NCI-H2081 treated with DMSO at 0.1 percent for 48 hours (cell line): ENCODE measurements at places on chromosomes 4 and X.

DNA sequence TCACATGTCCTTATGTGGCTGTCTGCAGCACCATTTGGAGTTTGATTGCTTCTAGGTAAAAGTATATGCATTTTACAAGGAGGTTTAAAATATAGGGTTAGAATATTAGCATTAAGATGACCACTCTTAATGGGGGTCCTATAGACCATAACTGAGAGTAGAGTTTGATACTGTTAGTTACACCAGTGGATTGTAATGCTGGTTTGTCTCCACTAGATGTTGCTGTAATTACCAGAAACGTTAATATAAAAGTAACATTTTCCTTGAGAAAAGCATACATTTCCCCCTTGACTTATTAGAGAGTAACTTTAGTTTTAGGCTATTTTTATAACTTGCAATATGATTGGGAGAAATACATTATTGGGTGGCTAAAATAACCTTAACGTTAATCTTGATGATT is 93.0 kb downstream of the ZXDA start:
- DNase-seq: no peak

DNA sequence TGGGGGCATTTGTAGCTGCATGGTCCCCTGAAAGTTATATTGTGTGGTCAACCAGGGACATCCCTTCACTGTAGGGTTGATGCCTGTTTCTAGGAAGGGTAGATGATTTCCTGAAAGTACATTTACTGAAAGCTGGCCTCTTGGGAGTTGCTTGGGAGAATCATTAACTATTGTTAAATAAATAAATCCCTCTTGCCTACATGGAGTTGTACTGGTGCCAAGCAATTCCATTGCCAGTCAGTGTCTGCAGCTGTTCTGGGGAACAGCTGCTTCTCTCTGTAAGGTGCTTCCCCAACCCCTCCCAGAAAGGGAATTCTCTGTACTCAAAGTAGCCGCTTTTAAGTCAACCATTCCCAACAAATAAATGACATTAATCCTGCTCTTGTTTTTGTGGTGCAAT is 51.1 kb downstream of the C4orf51 start:
- peak; percentile 19 for DNase-seq

DNA sequence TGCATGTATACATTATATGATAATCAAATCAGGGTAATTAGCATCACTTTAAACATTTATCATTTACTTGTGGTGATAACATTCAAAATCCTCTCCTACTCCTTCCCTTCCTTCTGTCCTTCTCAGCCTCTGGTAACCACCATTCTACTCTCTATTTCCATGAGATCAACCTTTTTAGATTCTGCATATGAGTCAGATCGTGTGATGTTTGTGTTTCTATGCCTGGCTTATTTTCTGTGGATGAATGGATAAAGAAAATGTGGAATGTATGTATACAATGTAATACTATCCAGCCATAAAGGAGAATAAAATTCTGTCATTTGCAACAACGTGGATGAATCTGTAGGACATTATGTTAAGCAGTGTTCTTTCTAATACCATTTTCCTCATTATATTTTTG is 123.9 kb downstream of the NAA11 start:
- DNase-seq: no peak

- peak; percentile 45 for DNase-seq
These were observed 40.4 kb downstream of the EFHC2 start for GRCh38 chrX:44303119-44303518.

DNA sequence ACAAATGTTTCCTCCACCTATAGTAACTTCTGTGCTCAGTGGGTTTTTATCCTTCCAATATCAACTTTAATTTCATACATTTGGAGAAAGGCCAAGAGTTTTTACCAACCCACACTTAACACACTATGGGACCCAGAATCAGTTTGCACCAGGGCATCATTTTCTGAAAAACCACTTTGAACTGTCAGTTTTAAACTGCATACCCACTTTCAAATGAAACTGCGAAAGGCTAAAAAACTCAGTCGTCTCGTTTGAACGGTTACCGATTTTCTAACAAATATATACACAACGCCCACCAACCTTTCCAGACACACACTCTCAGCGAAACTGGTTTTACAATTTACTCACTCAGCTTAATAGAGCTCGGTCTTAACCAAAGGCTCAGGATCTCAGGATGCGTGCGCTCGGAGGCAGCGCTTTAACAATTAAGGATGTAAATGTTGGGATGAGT is 376 bp downstream of the ABCG2 start:
- DNase-seq: no peak

DNA sequence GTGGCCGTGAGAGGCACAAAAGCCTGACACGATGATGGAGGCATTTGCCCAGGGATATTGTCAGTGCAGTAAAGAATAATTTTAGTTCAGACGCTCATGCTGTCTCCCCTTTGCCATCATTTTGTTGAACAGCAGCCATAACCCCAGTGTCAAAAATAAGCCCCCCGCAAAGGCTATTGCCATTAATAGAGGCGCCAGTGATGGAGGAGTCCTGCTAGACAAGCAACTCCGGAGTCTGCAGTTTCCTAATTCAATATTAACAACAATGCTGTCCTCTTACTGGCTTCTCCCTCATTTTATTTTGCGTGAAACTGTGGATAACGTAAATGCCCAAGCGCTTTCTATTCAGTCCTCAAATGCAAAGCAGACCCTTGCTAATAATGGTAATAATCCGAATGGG is 603 bp upstream of the SMS start:
- DNase-seq: no peak

DNA sequence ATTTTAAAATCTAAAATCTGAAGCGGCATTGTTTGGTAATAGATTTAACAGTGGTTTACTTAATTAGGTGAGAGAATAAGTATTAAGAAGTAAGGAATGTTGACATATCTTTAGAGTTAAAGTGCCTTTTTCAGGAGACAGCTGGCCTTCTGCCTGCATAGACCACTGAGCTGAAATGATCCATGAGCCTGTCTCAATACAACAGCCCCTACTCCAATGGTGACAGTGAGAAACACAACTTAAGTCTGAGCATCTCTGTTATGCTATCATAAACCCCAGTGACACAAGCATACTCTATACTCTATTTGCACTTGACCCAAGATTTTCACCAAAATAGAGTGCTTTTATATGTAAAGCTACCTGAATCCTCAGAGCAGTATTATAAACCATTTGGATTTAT is 137.9 kb downstream of the GRIA2 start:
- DNase-seq: no peak

GRCh38 chrX:124860736-124861135 is 458.9 kb upstream of the TEX13C start:
- no peak for DNase-seq

DNA sequence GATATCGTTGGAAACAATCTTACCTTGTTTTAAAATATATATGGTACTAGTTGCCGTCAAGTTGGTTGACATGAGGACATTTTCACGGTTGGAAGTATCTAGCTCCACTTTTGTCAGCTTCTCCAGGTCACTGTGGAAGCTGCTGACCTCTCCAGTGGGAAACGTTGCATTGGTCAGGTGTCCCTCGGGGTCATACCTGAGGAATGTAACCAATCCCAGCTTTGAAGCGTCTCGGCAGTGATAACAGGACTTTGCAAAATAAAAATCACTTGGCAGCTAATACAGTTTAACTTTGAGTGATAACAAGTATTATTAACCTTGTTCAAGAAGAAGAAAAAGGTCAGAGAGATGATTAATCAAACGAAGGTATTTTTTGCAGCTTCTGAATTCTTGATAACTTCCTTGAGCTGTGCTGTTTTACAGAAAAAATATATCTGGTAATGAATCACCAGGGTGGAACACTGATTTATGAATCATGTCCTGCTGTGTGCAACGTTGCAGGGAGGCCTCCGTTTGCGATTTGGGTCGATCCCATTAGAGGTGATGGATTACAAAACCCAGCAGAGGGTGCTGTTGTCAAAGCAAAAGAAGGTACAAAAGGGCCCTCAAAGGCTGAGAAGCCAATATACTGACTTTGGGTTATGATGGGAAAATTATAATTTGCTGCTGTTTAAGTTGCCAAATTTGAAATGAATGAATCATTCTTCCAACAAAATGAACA is 60.1 kb downstream of the SH2D1A start:
- DNase-seq: peak; percentile 61

GRCh38 chr4:25155947-25156346 is 4.3 kb downstream of the SEPSECS start:
- no peak for DNase-seq

GRCh38 chr4:118557298-118557851 is 127.8 kb upstream of the METTL14 start:
- DNase-seq: peak; percentile 30

DNA sequence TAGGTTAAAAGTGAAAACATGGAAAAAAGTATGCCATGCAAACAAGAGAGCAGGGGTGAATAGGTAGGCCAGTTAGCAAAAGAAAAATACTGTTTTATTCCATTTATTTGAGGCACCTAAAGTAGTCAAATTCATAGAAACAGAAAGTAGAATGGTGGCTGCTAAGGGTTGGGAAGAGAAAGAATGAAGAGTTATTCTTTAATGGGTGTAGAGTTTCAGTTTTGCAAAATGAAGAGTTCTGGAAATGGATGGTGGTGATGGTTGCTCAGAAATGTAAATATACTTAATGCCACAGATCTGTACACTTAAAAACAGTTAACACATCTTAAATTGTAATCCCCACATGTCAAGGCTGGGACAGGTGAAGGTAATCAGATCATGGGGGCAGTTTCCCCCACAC is 29.7 kb downstream of the PARM1 start:
- no peak for DNase-seq

- no peak for DNase-seq
These were observed 90.8 kb downstream of the COL25A1 start for GRCh38 chr4:109211671-109212070.

- DNase-seq: no peak
These were observed 30.7 kb downstream of the MAP7D3 start for GRCh38 chrX:136220540-136220939.

GRCh38 chr4:11134705-11135104 is 294.0 kb downstream of the HS3ST1 start:
- no peak for DNase-seq

DNA sequence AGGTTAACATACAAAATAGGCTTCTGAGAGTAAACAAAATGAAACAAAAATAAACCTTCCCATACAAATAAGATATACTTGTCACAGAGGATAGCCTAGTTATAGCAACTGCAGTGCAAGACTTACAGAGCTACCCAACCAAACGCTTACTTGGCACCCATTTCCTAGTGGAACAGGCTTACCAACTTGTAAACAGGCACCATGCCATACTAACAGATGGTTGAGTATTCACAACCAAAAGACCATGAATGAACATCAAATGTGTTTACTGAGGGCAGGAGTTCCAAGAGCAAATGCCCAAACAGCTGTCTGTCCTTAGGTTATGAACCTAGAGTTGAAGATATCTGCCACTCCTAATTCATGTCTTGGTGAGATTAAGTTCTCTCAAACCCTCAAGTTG is 2629.2 kb downstream of the PCDH7 start:
- DNase-seq: peak; percentile 9

- DNase-seq: no peak
These were observed 113.8 kb downstream of the SYNPO2 start for GRCh38 chr4:119002476-119002875.

- no peak for DNase-seq
These were observed 4.4 kb downstream of the MSMO1 start for GRCh38 chr4:165331823-165332222.
